ENCODE measurements at places on chromosomes 7 and 10.

GRCh38 chr10:29314726-29315125 lies 25.9 kb downstream of the LYZL1 start:
- DNase-seq, result no peak

- no peak for DNase-seq
Observed at GRCh38 chr7:142645777-142646176, 103.5 kb upstream of the PRSS1 start.

GRCh38 chr10:18164093-18164492 lies 23.9 kb downstream of the CACNB2 start:
- no peak for DNase-seq

- no peak for DNase-seq
Observed at GRCh38 chr7:105187302-105188169, 173.5 kb downstream of the KMT2E start.

DNA sequence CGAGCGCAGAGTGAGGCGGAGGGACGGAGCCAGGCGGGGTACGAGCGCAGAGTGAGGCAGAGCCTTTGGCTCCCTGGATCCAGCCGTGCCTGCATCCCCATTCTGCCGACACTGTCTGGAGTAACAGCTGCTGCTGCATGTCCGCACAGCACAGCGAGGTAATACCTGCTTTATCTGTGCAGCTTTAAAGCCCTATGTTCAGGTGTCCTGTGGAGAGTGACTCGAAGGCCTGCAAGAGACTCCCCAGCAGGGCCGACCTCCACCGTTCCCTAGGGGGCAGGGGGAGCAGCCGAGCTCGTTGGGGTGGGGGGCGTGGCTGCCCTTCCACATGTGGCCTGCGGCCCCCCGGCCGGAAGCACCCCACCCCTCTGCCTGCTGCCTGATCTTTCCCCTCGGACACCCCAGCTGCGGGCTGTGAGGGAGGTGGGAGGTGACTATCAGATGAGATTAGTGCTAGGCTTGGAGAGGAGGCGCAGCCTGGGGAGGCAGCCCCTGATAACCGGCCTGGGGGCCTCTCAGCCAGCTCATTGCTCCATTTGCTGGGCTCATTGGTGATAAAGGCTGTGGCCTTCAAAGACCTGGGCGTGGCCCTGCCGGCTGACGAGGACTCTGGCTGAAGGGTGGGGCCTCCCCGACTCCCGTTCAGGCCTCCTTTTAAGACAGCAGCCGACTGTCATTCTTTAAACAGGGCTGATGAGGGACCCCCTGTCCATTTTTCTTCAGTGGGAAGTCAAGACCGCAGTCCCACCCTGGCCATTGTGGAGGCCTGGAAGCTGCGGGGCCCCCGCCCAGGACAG lies 8.0 kb downstream of the VENTX start:
- no peak for DNase-seq

GRCh38 chr10:71009126-71009525 lies 120.8 kb upstream of the PCBD1 start:
- no peak for DNase-seq

DNA sequence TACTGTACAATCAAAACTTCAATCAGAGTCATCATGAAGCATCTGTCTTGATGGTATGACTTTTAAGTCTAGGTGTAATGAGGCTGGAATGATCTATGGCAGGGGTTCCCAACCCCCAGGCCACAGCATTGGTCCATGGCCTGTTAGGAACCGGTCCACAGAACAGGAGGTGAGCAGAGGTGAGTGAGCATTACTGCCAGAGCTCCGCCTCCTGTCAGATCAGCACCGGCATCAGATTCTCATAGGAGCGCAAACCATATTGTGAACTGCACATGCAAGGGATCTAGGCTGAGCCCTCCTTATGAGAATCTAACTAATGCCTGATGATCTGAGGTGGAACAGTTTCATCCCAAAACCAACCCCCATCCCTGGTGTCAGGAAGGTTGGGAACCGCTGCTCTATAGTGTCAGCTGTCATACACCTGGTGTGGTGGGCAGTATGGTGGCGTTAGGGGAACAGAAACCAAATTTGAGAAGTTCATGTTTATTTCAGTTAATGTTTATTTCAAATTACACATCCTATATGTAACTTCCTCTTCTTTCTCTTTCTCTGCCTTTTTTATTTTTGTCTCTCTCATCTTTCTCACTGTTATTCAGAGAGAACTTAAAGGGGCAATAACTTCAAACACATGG lies 432.6 kb downstream of the TNS3 start:
- no peak for DNase-seq

GRCh38 chr7:91940171-91940570 lies 491 bp upstream of the AKAP9 start:
- no peak for DNase-seq

DNA sequence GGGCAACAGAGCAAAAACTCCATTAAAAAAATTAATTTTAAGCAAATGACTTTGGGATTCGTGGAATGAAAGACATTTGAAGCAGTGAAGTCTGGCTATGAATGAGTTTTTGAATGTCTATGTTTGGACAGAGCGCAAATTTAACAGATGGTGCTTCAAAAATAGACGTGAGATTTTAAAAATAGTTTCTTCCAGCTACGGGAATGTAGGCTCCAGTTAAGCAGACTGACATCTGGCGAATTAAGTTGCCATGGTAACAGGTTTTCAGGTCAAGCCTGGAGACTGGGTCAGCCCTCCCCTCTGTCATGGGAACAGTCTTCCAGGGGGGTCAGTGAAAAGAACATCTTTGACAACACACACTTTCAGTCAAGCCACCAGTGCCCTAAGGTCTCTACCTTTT lies 62.0 kb downstream of the MYOF start:
- no peak for DNase-seq

GRCh38 chr10:49356944-49357343 lies 38.9 kb downstream of the DRGX start:
- no peak for DNase-seq

DNA sequence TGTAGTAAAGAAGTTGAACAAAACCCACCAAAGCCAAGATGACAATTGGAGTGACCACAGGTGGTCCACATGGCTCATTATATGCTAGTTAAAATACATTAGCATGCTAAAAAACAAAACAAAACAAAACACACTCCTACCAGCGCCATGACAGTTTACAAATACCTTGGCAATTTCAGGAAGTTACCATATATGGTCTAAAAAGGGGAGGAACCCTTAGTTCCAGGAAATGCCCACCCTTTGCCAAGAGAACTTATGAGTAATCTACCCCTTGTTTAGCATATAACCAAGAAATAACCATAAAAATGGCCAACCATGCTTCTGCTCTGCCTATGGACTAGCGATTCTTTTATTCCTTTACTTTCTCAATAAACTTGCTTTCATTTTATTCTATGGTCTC lies 979.1 kb upstream of the POT1 start:
- no peak for DNase-seq

GRCh38 chr10:124990671-124991625 lies 49.0 kb downstream of the ZRANB1 start:
- no peak for DNase-seq

- DNase-seq, result no peak
Observed at GRCh38 chr10:117353684-117354083, 21.6 kb downstream of the PDZD8 start.

DNA sequence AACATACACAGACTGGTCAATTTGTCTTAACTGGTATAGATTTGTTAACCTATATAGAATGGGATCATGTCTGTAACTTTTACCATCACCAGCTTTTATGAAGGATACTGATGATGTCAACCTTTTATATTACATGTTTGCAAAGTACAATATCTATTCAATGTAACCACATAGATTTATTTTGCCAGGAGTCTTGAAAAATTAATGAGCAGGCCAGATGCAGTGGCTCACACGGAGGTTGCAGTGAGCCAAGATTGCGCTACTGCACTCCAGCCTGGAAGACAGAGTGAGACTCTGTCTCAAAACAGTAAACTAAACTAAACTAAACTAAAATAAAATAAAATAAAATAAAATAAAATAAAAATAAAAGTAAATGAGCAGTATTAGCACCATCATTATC lies 30.0 kb upstream of the PARD3 start:
- no peak for DNase-seq

GRCh38 chr10:10796774-10797415 lies 220.8 kb upstream of the CELF2 start:
- DNase-seq, result no peak

- DNase-seq, result no peak
Observed at GRCh38 chr7:30391806-30392205, 86.8 kb downstream of the NOD1 start.

- peak; percentile 31 for DNase-seq
Observed at GRCh38 chr7:29408841-29409243, 154.8 kb upstream of the PRR15 start.

DNA sequence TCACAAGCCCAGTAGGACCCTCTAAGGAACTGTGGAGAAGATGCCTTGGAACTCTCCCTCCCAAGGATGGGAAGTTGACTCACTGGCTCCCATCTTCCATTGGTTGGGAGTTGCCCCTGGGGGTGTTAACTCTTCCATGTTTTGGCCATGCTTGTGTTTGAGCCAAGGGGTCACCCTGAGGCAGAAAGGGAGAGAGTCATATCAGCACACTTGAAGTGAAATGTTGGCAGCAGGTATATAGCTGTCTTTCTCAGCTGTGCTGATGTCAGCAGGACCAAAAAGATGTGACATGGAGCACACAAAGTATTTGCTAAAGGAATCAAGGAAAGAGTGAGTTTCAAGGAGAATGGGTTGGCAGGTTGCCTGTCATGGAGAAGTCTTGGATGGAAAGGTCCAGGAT lies 359.4 kb downstream of the RPS24 start:
- DNase-seq, result no peak

GRCh38 chr10:44761076-44761475 lies 150.1 kb upstream of the TMEM72 start:
- DNase-seq, result no peak

GRCh38 chr7:107387573-107388219 lies 82.2 kb upstream of the GPR22 start:
- peak; percentile 67 for DNase-seq

GRCh38 chr7:84452618-84453017 lies 258.0 kb upstream of the SEMA3A start:
- DNase-seq, result no peak

- no peak for DNase-seq
Observed at GRCh38 chr10:51397244-51397643, 302.2 kb downstream of the CSTF2T start.

- no peak for DNase-seq
Observed at GRCh38 chr10:102409604-102410428, 8.8 kb downstream of the PSD start.

DNA sequence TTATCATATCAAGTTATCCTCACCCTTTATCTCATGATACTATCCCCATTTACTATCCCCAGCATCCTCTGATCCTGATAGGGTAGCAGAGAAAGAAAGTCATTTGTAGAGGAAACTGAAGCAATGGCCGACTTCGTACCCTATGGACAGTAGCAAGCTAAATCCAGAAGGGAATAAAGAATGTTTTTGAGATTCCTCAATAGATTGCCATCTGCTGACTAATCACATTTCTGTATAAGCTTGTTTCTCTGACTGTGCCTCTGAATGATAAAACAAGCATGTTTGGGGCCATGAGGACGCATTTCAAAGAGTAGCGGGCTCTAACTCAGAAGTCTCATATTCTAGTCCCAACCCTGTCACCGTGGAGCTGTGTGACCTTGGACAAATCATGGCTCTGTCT lies 13.2 kb upstream of the FAM107B start:
- no peak for DNase-seq

- DNase-seq, result no peak
Observed at GRCh38 chr10:16909961-16910792, 93.0 kb upstream of the RSU1 start.

DNA sequence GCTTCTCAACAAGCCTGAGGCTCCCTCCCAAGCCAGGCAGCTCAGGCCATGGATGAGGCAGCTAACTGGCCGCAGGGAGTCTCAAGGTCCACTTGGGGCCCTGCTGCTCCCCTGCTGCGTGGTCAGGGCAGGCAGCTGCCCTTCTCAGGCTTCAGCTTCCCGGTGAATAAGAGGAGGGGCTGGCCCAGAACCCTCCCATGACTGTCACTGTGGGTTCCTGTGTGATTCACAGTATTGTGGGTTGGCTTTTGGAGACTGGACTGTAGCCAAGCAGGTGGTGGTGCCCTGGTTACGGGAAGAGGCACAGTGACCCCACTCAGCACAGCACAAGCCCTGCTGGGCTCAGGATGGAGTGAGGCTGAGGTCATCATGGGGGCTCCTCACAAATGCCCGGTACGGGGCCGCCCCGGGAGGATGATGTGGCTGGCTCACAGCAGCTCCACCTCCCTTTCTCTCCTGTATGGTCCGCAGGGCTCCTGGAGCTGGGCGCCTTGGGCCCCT lies 189.8 kb downstream of the HECW1 start:
- peak; percentile 60 for DNase-seq

GRCh38 chr10:4916086-4916716 lies 47.0 kb upstream of the AKR1C1 start:
- no peak for DNase-seq

DNA sequence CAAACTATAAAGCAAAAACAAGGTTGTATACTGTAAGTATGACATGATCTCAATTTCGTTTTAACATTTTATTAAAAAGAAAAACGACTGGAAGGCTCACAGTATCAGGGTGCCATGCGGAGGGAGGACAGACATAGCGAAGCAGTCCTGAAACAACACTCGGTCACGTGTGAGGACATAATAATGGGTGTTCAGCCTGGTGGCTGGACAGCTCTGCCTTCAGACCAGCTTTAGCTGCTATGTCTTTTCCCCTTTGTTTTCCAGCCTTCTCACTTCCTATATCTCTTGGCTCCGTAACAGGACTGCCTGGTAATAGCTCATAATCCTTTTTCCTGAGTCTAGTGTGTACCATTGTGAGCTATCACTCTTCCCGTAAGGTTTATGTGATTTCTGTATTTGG lies 18.4 kb upstream of the KLF14 start:
- DNase-seq, result no peak

DNA sequence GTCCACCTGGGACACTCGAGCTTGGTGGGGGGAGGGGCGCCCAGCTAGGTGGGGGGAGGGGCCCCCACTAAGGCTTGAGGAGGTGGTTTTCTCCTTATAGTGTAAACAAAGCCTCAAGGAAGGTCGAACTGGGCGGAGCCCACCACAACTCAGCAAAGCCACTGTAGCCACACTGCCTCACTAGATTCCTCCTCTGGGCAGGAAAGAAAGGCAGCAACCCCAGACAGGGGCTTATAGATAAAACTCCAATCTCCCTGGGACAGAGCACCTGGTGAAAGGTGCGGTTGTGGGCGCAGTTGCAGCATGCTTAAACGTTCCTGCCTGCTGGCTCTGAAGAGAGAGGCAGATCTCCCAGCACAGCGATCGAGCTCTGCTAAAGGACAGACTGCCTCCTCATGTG lies 133.1 kb downstream of the SNX13 start:
- no peak for DNase-seq

- no peak for DNase-seq
Observed at GRCh38 chr7:70037171-70037933, 439.1 kb downstream of the AUTS2 start.

GRCh38 chr10:125102821-125103220 lies 57.5 kb downstream of the CTBP2 start:
- no peak for DNase-seq

GRCh38 chr7:121005996-121006584 lies 17.6 kb downstream of the CPED1 start:
- no peak for DNase-seq

Data from T1000 (cell line).